Activated naive CD4-positive, alpha-beta T cell treated with anti-CD3 and anti-CD28 coated beads, Interleukin-2, amount 50 U/mL, for 16 hours (primary cell): ENCODE measurements at places on chromosomes 16 and 17.
A peak's percentile ranks its signal among the peaks of the same experiment; 100 is the strongest.

DNA sequence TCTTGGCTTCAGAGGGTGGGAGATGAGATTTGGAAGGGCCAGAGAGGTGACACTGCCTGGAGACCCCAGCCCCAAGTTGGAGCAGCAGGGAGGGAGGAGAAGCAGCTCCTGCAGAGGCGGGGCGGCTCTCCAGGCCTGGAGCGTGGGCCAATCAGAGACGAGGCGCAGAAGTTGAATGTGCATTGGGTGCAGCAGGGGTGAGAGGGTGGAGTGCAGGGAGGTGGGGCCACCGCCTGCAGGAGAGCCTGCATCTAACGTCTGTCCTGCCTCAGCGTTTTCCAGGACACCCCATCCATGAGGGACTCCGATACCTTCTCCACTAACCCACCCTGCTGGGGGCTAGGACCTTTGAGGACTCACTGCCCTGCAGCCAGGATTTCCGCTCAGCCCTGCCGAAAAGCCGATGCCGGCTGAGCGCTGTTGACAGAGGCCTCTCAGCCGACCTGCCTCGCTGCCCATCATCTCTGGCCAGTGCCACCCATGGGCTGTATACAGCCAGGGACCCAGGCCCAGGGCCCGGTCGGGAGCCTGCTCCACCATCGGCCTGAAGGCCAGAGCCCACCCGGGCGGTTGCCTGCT is 146.2 kb downstream of the ENGASE start:
- no peak for DNase-seq

GRCh38 chr16:52056259-52056658 is 490.7 kb downstream of the TOX3 start:
- no peak for DNase-seq

DNA sequence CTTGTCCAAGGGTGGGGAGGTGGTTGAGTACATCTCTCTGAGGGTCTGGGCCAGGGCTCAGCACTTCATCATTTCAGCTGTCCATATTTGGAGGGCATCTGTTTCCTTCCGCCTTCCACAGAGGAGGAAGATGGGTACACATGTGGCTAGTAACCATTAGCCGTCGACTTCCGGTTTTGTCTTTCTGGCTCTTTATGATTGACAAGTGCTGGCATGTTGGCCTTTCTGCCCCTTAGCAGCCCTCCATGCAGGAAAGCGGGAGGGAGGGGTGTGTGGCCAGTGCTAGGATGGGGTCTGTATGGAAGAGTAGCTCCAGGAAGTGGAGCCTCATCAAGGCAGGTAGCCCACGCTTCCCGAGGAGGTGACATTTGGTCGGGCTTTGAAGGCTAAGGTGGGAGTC is 69.6 kb downstream of the RAI1 start:
- no peak for DNase-seq

DNA sequence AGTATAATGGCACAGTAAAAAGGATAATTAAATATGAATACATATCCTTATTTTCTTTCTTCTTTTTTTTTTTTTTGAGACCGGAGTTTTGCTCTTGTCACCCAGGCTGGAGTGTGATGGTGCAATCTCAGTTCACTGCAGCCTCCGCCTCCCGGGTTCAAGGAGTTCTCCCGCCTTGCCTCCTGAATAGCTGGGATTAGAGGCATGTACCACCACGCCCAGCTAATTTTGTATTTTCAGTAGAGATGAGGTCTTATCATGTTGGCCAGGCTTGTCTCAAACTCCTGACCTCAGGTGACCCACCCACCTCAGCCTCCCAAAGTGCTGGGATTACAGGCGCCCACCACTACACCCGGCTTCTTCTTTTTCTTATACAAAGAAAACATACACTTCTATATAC is 12.0 kb downstream of the GABARAPL2 start:
- DNase-seq: no peak

DNA sequence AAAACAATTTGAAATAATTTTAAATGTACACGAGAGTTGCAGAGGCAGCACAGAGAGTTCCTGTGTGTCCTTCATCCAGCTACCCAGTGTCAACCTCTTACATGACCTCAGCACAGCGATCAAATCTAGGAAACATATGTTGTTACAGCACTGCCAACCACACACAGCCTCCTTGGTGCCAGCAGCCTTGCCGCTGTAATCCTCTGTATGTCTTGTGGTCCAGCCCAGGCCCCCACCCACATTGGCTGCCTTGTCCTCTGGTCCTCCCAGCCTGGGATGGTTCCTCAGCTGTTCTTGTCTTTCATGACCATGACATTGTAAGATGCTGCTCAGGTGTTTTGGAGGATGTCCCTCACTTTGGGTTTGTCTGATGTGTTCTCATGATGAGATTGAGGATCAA is 178.0 kb downstream of the RPTOR start:
- no peak for DNase-seq

DNA sequence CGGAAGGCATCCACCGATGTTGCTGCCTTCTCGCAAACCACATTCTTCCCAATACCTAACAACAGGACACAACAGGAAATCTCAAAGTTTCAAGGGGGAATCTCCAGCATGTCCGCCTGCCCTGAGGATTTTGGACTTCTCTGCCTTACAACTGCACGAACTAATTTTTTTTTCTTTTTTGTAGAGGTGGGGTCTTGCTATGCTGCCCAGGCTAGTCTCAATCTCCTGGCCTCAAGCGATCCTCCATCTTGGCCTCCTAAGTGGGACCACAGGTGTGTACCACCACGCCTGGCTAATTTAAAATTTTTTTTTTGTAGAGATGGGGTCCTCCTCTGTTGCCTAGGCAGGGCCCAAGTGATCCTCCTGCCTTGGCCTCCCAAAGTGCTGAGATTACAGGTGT is 9.4 kb downstream of the C16orf86 start:
- DNase-seq: no peak

- DNase-seq: no peak
Observed at GRCh38 chr16:12304861-12305596, 328.5 kb downstream of the SNX29 start.

DNA sequence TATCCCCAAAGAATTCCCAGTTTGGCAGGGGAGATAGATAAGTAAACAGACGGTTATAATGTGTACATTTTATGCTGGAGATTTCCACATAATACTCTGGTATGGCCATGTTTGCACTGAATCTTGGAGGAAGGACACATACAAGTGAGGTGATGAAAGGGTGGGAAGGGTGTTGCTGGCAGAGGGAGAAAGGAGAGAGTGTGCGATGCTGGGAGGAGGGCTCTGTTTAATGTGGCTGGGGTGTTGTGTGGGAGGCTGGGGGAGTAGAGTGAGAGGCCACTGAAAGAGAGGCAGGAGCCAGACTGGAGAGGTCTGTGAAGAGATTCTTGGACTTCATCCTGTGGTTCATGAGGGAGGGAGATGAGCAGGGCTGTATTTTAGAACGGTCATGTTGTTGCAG is 87.6 kb downstream of the SPACA3 start:
- no peak for DNase-seq

- no peak for DNase-seq
Observed at GRCh38 chr16:30786115-30786935, 680 bp downstream of the ZNF629 start.

DNA sequence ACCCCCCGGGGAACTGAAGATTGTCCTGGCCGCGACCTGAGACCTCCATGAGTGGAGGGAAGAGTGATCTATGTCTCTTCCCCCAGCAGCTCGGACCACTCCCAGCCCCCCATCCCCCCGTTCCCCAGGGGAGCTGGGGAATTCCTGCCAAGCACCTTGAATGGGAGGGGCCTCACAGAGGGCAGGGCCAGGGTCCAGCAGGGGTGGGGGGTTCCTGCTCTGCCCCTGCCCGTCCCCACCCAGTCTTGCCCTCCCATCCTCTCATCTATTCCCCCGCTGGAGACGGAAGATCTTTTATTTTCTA is 9.4 kb downstream of the TUFM start:
- DNase-seq: no peak

GRCh38 chr17:20994779-20995149 is 48.0 kb downstream of the USP22 start:
- DNase-seq: no peak

DNA sequence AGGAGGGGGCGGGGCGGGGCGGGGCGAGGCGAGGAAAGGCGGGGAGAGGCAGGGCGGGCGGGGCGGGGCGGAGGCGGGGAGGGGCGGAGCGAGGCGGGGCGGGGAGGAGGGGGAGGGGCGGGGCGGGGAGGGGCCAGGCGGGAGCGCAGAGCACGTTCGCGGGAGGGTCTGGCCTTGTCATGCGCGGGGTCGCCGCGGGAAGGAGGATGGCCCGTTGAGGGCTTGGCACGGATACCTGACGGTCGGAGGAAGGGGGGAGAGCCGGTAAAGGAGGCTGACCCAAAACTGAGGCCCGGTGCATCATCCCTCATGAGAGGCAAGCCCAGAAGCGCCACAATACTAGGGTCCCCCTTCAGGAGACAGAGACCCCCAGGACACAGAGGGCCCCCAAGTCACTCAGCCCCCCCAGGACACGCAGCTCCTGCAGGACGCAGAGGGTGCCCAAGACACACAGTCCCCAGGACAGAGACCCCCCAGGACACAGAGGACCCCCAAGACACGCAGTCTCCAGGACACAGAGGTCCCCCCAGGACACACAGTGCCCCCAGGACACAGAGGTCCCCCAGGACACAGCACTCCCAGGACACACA is 593 bp upstream of the WDR45B start:
- peak; percentile 38 for DNase-seq

- DNase-seq: no peak
Observed at GRCh38 chr17:1001640-1002411, 4.9 kb downstream of the TIMM22 start.

DNA sequence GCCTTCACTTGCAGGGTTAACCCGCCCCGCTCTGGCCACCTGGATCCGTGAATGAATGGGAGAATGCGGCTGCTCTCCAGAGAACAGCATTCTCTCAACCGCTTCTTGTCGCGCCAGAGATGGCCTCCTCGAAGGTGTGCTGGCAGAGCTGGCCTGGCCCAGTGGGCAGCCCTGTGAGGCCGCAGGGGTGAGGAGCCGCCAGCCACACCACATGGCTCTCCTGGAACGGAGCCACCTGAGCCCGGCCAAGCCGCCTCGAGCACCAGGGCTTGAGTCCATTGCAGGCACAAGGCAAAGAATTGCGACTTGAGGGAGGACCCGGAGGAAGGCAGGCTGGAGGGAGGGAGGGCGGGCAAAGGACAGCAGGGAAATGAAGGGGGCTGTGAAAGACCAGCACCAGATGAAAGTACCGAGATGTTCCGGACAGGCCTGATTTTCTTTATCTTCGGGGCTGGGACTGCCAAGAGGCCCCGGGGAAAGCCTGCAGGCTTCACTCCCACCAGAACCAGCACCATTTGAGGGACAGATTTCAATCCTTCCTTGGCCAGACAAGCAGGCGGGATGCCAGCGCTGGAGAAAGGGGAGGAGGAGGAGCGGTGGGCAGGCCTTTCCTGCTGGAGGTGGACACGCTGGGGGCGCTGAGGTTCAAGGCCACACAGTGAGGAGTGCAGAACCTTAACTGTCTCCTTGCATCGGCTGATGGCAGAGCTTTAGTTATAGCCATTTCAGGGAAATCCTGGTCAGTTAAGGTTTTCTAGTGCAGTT is 69.4 kb downstream of the MRC2 start:
- DNase-seq: no peak

DNA sequence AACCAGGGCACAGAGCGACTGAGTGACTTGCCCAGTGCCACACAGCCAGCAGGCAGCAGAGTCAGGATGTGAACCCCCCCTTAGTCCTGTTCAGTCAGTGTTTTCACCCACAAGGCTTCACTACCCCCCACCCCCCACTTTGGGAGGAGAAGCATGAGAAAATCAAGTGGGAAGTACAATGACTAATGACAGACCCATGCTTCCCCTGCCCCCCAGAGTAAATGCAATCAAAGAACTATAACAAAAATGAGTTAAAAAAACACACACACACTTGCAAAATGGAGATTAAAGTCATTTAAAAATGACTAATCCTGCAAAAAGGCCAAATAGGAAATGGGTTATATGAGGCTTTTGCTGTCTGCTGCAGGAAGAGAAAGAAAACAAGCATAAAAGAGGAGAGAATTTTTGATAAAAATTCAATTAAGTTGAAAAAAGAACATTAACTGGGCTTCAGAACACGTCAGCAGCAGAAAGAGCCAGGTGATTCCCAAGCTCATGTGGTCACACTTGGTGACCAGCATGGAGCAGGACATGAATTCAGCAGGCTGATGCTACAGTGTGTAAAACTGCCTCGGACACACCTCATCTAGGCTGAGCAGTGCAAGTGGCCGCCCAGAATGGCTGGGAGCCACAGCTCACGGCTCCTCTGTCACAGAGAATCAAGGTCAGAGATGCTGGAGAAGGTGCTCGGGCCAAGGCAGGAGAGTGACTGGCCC is 212.3 kb downstream of the ZNF423 start:
- DNase-seq: no peak

DNA sequence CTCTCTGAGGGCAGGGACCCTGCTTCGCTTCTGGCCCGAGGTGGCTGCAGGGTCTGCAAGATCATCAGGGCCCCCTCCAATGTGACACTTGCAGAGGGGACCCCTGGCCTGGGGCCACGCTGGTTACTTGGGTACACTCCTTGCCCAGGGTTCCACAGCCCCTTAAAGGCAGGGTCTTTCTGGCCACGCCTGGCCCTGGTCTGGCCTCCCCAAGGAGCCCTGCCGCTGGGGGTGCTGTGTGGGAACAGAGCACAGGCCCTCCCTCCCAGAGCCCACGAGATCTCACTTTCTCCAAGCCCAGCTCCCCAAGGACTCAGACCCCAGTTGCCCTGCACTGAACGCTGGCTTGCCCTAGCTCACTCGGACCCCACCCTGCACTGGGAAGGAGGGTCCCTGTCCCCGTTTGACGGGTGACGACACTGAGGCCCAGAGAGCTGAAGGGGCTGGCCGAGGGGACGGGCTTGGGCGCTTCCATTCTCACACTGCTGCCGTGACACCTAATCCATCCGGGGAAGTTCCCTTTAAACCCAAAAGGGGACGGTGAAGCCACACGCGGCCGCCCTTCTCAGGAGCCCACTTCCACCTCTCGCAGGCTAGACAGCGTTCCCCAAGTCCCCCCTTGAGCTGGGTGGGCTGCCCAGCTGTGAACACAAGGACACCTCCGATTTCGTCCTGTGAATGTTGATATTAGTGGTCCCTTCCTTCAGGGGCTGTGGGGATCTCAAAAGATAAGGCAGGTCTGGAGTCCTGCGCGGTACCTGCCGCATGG is 26.9 kb upstream of the OSGIN1 start:
- no peak for DNase-seq

- no peak for DNase-seq
Observed at GRCh38 chr16:49929626-49930025, 73.7 kb upstream of the ZNF423 start.

GRCh38 chr17:50934672-50935220 is 68.6 kb upstream of the TOB1 start:
- DNase-seq: no peak

GRCh38 chr16:69930117-69930776 is 20.9 kb upstream of the CLEC18A start:
- DNase-seq: peak; percentile 44

- DNase-seq: no peak
Observed at GRCh38 chr17:61002316-61002736, 324.7 kb downstream of the BCAS3 start.

DNA sequence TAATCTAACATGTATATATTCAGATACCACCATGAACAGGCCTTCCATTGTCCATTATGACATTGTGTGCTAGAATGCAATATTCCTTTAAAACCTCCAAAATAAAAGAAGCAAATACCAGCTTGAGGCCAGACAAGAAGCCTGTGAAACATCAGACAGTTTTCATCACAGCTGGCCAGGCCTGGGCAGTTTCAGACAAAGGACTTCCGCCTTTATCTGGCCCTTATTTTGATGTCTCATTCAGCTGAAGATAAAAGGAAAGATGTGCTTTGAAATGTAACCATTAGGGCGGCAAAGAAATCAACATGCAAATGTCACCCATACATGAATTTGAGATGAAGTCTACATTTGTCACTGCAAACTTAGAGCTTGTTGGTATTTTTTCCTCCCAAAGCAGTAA is 737.5 kb downstream of the KCNJ2 start:
- no peak for DNase-seq
